ENCODE measurements at places on chromosomes 5 and 9.

GRCh38 chr5:151682240-151682639, 4.5 kb downstream of the SPARC start:
- no peak overlapping the region for H3K27ac ChIP-seq
- no peak overlapping the region for H3K4me3 ChIP-seq
- peaks cover 64% of the 10 kb centered on the region for H3K27me3 ChIP-seq
- H3K4me1 ChIP-seq: peaks cover 10% of the 10 kb centered on the region

GRCh38 chr5:172821340-172821985, 12.6 kb upstream of the ERGIC1 start:
- DNase-seq: no peak
- H3K4me1 ChIP-seq: no peaks in the 10 kb centered on the region
- H3K27me3 ChIP-seq: no peaks in the 10 kb centered on the region
- no peak overlapping the region for H3K27ac ChIP-seq

DNA sequence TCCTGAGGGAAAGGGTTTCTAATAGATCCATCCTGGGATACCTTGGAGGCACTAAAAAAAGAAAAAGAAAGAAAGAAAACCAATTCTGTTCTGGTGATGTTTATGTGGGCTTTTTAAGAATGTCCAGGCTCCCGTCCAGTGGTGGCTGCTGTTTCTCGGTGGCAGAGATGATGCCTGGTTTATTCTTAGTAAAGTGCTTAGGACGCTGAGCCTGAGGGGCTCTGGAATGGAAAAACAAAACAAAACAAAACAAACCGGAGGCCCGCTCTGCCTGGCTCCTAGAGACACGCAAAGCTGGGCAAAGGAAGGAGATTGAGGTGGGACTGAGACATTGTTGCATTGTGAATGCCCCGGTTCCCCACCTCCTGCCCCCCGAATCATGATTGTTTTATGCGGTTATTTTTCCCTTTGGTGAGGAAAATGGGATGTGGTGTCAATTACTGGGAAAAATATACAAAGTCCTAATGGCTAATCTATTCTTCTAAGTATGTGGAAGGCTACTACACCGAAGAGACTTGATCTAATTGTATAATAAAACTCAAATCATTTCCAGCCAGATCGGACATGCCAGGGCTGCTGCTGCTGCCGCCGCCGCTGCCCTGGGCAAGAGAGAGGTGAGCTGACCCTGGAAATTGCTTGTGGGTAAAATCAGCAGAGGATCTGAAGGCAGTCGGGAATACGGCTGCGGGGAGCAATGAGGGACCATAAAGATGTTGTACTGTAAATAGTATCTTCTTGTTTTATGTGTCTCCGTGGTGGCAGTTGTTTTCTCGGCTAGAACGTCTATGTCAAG, 644.9 kb downstream of the CCDC171 start:
- H3K27me3 ChIP-seq: no peaks in the 10 kb centered on the region
- no peak overlapping the region for H3K27ac ChIP-seq
- H3K4me1 ChIP-seq: no peaks in the 10 kb centered on the region

DNA sequence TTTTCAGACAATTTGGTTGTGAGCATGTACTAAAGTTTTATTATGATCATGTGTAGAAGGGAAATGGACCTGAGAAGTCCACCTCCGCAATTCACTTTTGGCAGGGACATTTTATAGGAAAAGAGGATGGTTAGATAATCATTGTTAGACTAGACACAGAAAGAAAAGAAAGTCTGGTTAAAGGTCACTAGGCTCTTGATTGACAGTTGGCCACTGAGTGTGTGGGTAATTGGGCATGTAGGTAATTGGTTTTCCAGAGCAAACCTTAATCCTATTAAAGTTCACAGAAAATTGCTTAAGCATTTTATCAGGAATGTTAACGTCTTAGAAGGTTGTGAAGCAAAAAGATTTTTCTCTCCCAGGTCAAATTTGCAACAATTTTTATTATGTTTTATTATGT, 158.5 kb upstream of the CLINT1 start:
- peaks cover 58% of the 10 kb centered on the region for H3K27me3 ChIP-seq
- no peaks in the 10 kb centered on the region for H3K4me1 ChIP-seq
- H3K27ac ChIP-seq: no peak overlapping the region
- DNase-seq: no peak
- no peak overlapping the region for H3K4me3 ChIP-seq

GRCh38 chr5:4017076-4017803, 421.6 kb downstream of the IRX1 start:
- no peaks in the 10 kb centered on the region for H3K36me3 ChIP-seq
- H3K4me3 ChIP-seq: no peak overlapping the region
- DNase-seq: no peak
- H3K27ac ChIP-seq: no peak overlapping the region
- no peaks in the 10 kb centered on the region for H3K4me1 ChIP-seq
- H3K27me3 ChIP-seq: no peaks in the 10 kb centered on the region

DNA sequence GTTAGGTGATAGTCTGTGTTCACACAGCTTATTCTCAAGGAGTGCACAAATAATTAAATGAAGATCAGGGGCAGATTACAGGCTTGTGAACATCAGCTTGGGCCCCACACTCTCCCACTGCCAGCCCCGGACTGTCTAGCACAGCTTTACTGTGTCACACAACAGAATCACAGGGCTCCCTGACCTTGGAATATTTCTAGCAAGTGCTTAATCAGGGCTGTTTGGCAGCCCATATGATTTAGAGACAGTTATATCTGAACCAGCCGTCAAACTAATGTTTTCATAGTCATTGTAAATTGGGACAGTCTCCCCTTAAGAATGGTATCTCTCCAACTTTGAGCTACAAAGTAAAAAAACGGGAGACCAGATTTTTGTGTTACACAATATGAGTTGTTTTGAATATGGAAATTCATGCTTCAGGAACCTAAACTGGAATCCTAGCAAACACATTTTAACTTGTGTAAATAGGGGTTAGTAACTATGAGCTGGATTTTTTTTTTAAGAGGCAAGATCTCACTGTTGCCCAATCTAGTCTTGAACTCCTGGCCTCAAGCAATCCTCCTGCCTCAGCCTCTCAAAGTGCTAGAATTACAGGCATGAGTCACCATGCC, 517.6 kb downstream of the BNC2 start:
- no peaks in the 10 kb centered on the region for H3K4me1 ChIP-seq
- H3K36me3 ChIP-seq: no peaks in the 10 kb centered on the region
- no peak overlapping the region for H3K4me3 ChIP-seq
- DNase-seq: no peak
- H3K27ac ChIP-seq: no peak overlapping the region

Measured in central memory CD8-positive, alpha-beta T cell (primary cell).